Activated naive CD4-positive, alpha-beta T cell (primary cell): ENCODE measurements at places on chromosomes 16 and 17.
A peak's percentile ranks its signal among the peaks of the same experiment; 100 is the strongest.

GRCh38 chr17:79666111-79666510 is 55.3 kb upstream of the RBFOX3 start:
- no peak for DNase-seq

DNA sequence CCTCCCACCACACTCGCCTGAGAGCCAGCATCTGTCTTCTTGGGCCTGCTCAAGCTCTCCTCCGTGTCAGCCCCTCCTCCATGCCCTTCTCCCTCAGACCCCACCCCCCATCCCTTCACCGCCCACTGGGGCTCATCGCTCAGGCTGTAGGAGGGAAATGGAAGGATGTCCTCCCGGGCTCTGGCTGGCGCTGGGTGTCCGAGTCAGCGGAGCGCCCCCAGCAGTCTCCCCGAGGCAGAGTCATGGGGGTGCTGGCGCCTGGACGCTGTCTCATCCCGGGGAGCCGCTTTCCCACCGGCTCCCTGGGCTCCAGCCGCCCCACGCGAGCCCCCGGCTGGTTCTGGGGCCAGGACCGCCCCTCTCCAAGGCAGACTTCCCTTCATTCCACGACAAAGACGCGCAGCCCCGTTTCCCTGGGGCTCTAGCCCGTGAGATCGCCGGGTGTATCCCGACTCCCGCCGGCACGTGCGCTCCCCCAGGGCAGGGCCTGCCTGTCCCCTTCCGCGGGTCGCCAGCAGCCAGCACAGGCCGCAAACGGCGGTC is 428 bp upstream of the ANTKMT start:
- no peak for DNase-seq

GRCh38 chr17:81003711-81004475 is 12.3 kb downstream of the CHMP6 start:
- DNase-seq = no peak

- no peak for DNase-seq
Observed at GRCh38 chr16:81780350-81780749, 1.3 kb downstream of the PLCG2 start.

- DNase-seq = no peak
Observed at GRCh38 chr16:2481676-2482075, 6.7 kb downstream of the TBC1D24 start.

DNA sequence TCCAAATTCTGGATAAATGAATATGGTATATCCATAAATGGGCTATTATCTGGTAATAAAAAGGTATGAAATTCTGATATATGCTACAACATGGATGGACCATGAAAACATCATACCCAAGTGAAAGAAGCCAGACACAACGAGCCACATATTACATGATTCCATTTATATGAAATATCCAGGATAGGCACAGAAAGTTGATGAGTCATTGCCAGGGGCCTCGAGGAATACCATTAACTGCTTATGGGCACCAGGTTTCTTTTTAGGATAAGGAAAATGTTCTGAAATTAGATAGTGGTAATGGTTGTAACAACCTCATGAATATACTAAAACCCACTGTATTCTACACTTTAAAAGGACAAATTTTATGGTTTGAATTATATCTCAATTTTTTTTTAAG is 123.2 kb downstream of the PITPNC1 start:
- no peak for DNase-seq

GRCh38 chr17:78818932-78819331 is 21.7 kb downstream of the USP36 start:
- DNase-seq = no peak

DNA sequence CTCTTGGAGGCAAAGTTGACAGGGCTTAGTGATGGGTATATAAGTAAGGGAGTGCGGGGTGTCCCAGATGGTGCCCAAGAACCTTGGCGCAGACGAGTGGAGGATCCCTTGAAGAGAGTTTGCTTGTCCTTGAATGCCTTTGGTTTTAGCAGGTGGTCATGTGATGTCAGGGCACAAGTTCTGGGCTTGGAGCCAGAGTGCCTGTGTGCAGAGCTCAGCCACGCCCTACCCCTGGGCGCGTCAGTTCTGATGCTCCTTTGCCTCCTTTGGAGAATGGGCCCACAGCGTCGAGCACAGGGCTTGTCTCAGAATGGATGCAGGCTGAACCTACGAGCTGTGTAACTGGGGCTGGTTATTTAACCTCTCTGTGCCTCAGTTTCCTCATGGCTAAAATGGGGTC is 412.2 kb upstream of the EEF2KMT start:
- no peak for DNase-seq

- no peak for DNase-seq
Observed at GRCh38 chr17:79144133-79144532, 69.5 kb downstream of the ENGASE start.

- no peak for DNase-seq
Observed at GRCh38 chr17:48840441-48840840, 9.6 kb downstream of the CALCOCO2 start.

GRCh38 chr17:74356646-74357465 is 4.8 kb downstream of the BTBD17 start:
- DNase-seq = no peak

DNA sequence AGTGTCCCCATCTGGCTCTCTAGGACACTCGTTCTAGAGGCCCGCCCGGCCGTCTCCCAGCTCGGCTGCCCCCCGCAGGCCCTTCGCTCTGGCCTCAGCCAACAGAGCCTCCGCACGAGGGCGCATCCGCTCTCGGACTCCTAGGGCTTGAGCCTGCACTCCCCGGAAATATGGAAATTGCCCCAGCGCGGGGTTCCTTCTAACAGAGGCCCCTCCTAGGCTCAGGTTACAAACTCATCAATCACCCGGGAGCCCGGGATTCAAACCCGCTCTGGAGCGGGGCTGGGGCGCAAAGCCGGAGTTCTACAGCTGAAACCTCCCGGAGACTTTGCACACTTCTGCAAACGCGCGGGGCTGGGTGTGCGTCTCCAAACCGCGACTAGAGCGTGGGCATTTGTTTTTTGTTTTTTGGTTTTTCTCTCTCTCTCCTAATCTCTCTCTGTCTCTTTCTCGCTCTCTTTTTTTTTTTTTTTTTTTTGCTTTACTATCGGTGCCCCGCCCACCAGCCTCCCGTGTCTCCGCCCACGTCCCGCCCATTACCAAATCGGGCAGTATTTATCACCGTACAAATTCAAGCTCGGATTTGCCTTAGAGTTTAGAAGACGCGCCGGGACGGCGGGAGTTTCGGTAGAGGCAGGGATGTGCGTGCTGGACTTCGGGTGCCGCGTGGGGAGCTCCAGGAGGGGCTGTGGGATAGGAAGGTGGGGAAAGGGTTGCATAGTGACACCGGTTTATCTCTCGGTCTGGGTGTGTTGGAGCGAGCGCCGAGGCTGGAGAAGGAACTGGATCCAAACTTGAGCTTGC is 2.4 kb upstream of the FOXL1 start:
- DNase-seq = peak; percentile 3

- no peak for DNase-seq
Observed at GRCh38 chr16:3494386-3494973, 809 bp downstream of the C16orf90 start.
